ENCODE measurements at places on chromosomes 2 and 18.

- no peaks in the 10 kb centered on the region for H3K36me3 ChIP-seq
- DNase-seq: no peak
- H3K27me3 ChIP-seq: no peaks in the 10 kb centered on the region
- no peaks in the 10 kb centered on the region for H3K4me1 ChIP-seq
- H3K27ac ChIP-seq: no peak overlapping the region
These were observed 680.3 kb downstream of the DPP10 start for GRCh38 chr2:115122701-115123100.

DNA sequence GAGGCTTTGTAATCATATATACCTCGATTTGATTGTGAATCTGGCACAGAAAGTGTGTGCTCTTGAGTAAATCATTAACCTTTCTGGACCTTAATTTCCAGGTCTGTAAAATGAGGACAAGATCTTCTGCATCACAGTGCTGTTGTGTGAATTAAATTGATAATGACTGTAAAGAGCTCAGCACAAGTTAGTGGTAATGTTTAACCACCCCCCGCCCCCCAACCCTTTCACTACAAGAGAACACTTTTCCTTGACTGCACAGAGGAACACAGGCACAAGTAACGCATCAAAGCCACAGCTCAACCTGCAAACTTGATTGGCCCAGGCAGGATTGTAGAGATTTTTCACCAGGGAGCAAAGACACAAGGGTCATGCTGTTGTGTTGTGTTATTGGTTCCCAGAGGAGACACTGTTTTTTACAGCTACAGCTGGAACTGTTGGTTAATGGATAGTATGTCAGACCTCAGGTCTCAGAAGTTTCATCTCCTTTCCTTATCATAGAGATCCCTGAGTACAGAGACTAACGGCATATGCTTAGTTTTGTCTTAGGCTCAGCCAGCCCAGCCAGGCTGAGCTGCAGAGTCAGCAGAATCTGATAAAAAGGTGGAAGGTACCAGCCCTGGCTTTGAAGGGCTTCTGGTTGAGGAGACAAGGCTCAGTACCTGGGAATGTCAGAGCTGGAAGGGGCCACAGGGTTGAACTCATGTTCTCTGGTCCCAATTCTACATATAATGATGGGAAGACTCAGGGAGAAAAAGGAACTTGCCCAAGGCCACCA, 10.6 kb downstream of the SETBP1 start:
- no peak for DNase-seq
- H3K27me3 ChIP-seq: no peaks in the 10 kb centered on the region
- H3K4me3 ChIP-seq: no peak overlapping the region
- H3K4me1 ChIP-seq: peaks cover 46% of the 10 kb centered on the region

GRCh38 chr2:31335921-31336585, 78.5 kb downstream of the XDH start:
- H3K27ac ChIP-seq: no peak overlapping the region
- H3K36me3 ChIP-seq: no peaks in the 10 kb centered on the region

GRCh38 chr18:8218197-8218596, 391.0 kb upstream of the RAB12 start:
- no peak overlapping the region for H3K27ac ChIP-seq
- H3K36me3 ChIP-seq: no peaks in the 10 kb centered on the region
- no peaks in the 10 kb centered on the region for H3K27me3 ChIP-seq
- no peak overlapping the region for H3K4me3 ChIP-seq
- DNase-seq: no peak

- no peak overlapping the region for H3K4me3 ChIP-seq
- no peaks in the 10 kb centered on the region for H3K4me1 ChIP-seq
- no peak overlapping the region for H3K27ac ChIP-seq
- no peaks in the 10 kb centered on the region for H3K36me3 ChIP-seq
These were observed 10.1 kb downstream of the DPP4 start for GRCh38 chr2:162063899-162064298.

DNA sequence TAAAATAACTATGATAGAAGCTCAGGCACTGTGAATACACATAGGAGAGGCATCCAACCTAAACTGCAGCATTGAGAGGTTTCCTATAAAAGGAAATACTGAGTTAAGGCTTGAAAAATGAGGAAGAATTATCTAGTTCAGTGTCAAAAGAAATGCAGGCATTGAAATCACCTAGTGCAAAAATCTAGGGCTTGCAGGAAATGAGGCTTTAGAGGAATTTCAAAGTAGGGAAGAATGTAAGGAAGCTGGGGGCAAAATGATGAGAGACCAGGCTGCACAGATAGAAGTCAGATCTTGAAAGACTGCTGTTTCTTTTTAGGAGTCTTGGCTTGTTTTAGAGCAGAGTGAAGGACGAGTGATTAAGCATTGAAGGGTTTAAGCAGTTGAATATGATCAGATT, 28.1 kb upstream of the SCYGR2 start:
- no peak for DNase-seq
- H3K4me1 ChIP-seq: no peaks in the 10 kb centered on the region
- no peaks in the 10 kb centered on the region for H3K36me3 ChIP-seq
- H3K27me3 ChIP-seq: no peaks in the 10 kb centered on the region
- no peak overlapping the region for H3K4me3 ChIP-seq
- H3K27ac ChIP-seq: no peak overlapping the region

- no peaks in the 10 kb centered on the region for H3K36me3 ChIP-seq
- H3K27me3 ChIP-seq: no peaks in the 10 kb centered on the region
- peak overlapping the region; percentile 99 for H3K27ac ChIP-seq
- H3K4me1 ChIP-seq: no peaks in the 10 kb centered on the region
These were observed 472 bp downstream of the SLC20A1 start for GRCh38 chr2:112646102-112646719.

DNA sequence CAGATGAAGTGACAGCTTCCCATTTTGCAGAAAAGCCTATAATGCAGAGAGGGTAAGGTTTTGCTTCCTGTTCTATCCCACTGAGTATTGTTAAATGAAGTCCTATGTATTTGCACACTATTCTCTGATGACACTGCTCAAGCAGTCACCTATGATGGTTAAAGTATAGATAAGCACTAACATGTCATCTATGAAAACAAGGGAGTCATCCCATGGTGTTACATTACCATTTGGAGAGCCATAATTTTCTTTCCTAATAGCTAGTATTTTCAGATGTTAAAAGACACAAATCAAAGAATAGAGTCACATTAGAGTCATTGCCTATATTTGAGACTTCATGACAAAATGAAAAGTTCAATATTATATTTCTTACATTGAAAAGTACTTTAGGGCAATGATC, 42.8 kb upstream of the GRB14 start:
- no peak overlapping the region for H3K27ac ChIP-seq
- no peaks in the 10 kb centered on the region for H3K27me3 ChIP-seq
- no peak overlapping the region for H3K4me3 ChIP-seq
- no peaks in the 10 kb centered on the region for H3K36me3 ChIP-seq

DNA sequence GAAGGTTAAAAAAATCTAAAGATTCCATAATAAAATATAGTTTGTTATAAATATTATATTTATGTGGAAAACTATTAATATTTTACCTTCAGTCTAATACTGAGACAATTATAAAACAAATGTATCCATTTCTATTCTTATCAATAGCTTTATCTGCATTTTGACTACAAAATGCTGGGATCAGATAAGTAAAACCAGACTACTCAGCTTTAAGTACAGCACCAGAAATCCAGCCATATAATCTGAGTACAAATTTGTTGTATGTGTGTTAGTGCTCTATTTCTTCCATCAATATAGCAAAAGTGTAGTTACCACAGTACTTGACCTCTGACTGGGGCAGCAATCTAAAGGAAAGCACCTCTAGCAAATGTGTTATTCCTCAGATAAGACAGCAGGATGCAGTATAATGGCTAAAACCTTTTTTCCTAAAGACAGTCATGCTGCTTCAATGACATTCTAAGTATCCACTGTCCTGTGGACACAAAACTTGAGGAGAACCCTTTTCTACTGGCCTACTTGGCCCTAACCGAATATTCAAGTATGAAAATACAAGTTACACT, 68.1 kb downstream of the OLA1 start:
- H3K27ac ChIP-seq: no peak overlapping the region
- H3K36me3 ChIP-seq: no peaks in the 10 kb centered on the region
- H3K4me1 ChIP-seq: no peaks in the 10 kb centered on the region
- DNase-seq: no peak
- no peak overlapping the region for H3K4me3 ChIP-seq

GRCh38 chr2:236261452-236261851, 2.8 kb downstream of the ASB18 start:
- H3K4me3 ChIP-seq: no peak overlapping the region
- no peaks in the 10 kb centered on the region for H3K36me3 ChIP-seq
- no peaks in the 10 kb centered on the region for H3K4me1 ChIP-seq
- H3K27ac ChIP-seq: no peak overlapping the region
- no peak for DNase-seq

GRCh38 chr2:192313773-192314172, 119.0 kb upstream of the TMEFF2 start:
- no peak overlapping the region for H3K27ac ChIP-seq
- H3K36me3 ChIP-seq: no peaks in the 10 kb centered on the region
- H3K27me3 ChIP-seq: no peaks in the 10 kb centered on the region
- peak; percentile 45 for DNase-seq

- H3K36me3 ChIP-seq: no peaks in the 10 kb centered on the region
- H3K4me3 ChIP-seq: no peak overlapping the region
- H3K27ac ChIP-seq: no peak overlapping the region
- peak; percentile 63 for DNase-seq
- H3K27me3 ChIP-seq: peaks cover 52% of the 10 kb centered on the region
- H3K4me1 ChIP-seq: peaks cover 32% of the 10 kb centered on the region
These were observed 3.5 kb upstream of the NEUROD1 start for GRCh38 chr2:181683518-181684453.

Measured in sigmoid colon (tissue), 7 donors.